Endodermal cell (in vitro differentiated cells): ENCODE measurements at places on chromosomes 3 and 15. TPM values are rescaled to one million over a fixed set of nuclear protein-coding genes. Genes with fewer than 3 reads are reported as not detected.

- H3K4me1 ChIP-seq, result peaks cover 5% of the 10 kb centered on the region
- no peaks in the 10 kb centered on the region for H3K36me3 ChIP-seq
- H3K27me3 ChIP-seq, result no peaks in the 10 kb centered on the region
- peak overlapping the region; percentile 25 for H3K27ac ChIP-seq
- no peak for DNase-seq
Observed at GRCh38 chr3:41024031-41024836, 175.1 kb upstream of the CTNNB1 start.

DNA sequence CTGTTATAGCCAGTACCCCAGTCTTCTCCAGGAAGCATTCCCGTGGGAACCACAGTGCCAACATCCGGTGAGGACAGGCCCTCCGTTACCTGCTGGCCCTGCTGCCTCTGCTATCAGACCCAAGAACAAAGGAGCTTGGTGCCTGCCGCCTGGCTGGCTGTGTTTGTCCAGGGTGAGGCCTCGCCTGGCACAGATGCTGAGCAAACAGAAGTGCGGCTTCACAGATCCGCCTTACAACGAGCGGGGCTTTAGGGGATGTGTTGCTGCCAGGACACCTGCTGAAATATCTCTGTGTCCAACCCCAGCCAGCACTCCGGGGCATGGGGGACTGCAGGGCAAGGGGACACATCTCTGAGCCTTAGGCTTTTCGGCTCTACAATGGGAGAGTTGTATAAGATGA, 2.2 kb upstream of the EPHB3 start:
- no peak overlapping the region for H3K4me3 ChIP-seq
- no peak overlapping the region for H3K27ac ChIP-seq
- peaks cover 1% of the 10 kb centered on the region for H3K36me3 ChIP-seq
- H3K4me1 ChIP-seq, result peaks cover 27% of the 10 kb centered on the region

DNA sequence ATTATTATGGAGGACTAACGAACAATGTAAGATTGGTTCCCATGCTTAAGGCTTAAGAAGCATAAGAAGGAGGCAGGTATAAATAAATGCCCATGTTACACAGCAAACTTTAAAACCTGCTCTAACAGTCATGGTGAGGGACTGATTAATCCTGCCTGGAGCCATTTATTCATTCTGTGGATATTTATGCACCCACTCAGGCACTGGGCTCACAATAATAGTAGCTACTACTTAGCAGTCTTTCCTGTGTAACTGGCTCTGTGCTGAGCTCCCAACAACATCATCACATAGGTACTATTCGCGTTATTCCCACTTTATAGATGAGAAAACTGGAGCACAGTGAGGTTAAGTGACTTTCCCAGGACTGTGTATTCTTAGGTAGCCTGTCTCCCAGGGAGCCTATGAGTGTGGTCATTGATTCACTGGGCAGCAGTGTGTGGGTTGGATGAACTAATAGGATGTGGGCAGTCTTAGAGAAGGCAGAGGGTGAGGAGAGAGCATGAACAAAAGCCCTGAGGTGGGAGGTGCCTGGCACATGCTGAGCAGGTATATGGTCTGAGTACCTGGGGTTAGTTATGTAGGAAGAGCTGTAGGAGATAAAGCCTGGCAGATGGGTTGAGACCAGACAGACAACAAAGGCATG, 44.1 kb upstream of the UMPS start:
- H3K4me1 ChIP-seq, result no peaks in the 10 kb centered on the region
- no peaks in the 10 kb centered on the region for H3K27me3 ChIP-seq
- peak; percentile 41 for DNase-seq
- no peak overlapping the region for H3K27ac ChIP-seq
- no peaks in the 10 kb centered on the region for H3K36me3 ChIP-seq

DNA sequence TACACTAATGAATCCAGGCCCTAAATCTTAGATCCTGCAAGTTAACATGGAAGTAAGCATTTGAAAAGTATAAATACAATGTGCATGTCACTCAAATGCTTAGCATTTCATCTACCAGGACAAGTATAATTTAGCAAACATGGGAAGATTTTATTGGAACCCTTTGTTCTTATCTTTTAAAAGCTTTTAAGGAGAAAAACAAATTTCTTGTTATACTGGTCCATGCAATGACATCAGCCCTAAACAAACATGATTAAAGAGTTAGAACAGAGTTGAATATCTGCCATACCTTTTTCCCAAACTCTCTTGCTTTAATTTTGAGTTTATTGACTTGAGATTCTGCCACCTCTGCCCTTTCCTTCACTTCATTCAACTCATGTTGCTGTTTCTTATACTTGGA, 87.0 kb downstream of the HHLA2 start:
- H3K36me3 ChIP-seq, result no peaks in the 10 kb centered on the region
- H3K27me3 ChIP-seq, result no peaks in the 10 kb centered on the region
- no peak overlapping the region for H3K27ac ChIP-seq
- no peak for DNase-seq
- H3K4me1 ChIP-seq, result no peaks in the 10 kb centered on the region

GRCh38 chr3:74390121-74390877, 224.2 kb downstream of the CNTN3 start:
- H3K27ac ChIP-seq, result no peak overlapping the region
- H3K36me3 ChIP-seq, result no peaks in the 10 kb centered on the region
- H3K4me1 ChIP-seq, result peaks cover 3% of the 10 kb centered on the region
- no peak overlapping the region for H3K4me3 ChIP-seq

- H3K4me3 ChIP-seq, result no peak overlapping the region
- H3K27me3 ChIP-seq, result no peaks in the 10 kb centered on the region
- no peaks in the 10 kb centered on the region for H3K4me1 ChIP-seq
- H3K27ac ChIP-seq, result no peak overlapping the region
- no peak for DNase-seq
- no peaks in the 10 kb centered on the region for H3K36me3 ChIP-seq
Observed at GRCh38 chr15:95624616-95625361, 705.7 kb upstream of the NR2F2 start.

The SLC12A1 gene
- not detected in 2 replicates for total RNA-seq

The GLDN gene
- 1.1 to 1.7 TPM (median 1.3 TPM) in 3 replicates for total RNA-seq

The IREB2 gene
- 92.6 to 105 TPM (median 99.1 TPM) in 3 replicates for total RNA-seq

The ZNF502 gene
- 0.07 and 0.29 TPM in 2 replicates for total RNA-seq

The COL6A5 gene
- 0.02 TPM in 1 of 2 replicates, not detected in the other for total RNA-seq
